ENCODE measurements at places on chromosomes 2 and 18.
A peak's percentile ranks its signal among the peaks of the same experiment; 100 is the strongest.

GRCh38 chr18:35683021-35683420, 101.5 kb downstream of the GALNT1 start:
- DNase-seq = no peak

- no peak for DNase-seq
These were observed 182.0 kb upstream of the SP5 start for GRCh38 chr2:170533156-170533555.

- no peak for DNase-seq
These were observed 11.1 kb downstream of the STAMBP start for GRCh38 chr2:73839653-73840411.

- DNase-seq = no peak
These were observed 64.1 kb downstream of the PTPN4 start for GRCh38 chr2:119823734-119824334.

GRCh38 chr2:2826209-2826551, 495.1 kb upstream of the MYT1L start:
- no peak for DNase-seq

GRCh38 chr2:212484563-212485080, 54.0 kb downstream of the ERBB4 start:
- no peak for DNase-seq

DNA sequence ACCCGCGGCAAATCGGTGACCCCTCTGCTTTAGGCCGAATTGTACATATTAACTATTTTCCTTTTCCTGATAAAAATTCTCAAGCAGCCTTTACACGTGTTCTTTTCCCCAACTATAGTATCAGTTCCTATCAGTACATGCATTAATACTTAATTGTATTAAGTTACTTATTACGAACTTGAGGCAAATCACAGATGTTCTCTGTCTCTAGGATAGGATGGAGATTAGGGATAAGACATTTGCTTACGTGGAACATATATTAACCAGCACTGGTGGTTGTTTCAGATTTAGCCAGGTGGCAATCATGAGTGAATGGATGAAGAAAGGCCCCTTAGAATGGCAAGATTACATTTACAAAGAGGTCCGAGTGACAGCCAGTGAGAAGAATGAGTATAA, 675 bp downstream of the GEMIN6 start:
- DNase-seq = no peak

GRCh38 chr2:45637440-45637839, 14.0 kb upstream of the PRKCE start:
- DNase-seq = no peak

DNA sequence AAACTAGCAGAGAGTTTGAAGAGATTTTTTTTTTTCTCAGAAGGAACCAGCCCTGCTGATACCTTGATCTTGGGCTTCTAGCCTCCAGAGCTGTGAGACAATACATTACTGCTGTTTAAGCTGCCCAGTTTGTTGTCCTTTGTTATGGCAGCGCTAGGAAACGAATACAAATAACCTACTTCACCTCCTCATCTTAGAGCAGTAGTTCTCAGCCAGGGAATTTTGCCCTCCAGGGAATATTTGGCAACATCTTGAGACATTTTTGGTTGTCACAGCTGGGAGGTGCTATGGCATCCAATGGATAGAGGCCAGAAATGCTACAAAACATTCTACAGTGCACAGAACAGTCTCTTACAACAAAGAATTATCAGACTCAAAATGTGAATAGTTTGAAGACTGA, 43.9 kb upstream of the BCL11A start:
- DNase-seq = no peak

GRCh38 chr2:168663993-168664392, 138.4 kb upstream of the NOSTRIN start:
- no peak for DNase-seq

DNA sequence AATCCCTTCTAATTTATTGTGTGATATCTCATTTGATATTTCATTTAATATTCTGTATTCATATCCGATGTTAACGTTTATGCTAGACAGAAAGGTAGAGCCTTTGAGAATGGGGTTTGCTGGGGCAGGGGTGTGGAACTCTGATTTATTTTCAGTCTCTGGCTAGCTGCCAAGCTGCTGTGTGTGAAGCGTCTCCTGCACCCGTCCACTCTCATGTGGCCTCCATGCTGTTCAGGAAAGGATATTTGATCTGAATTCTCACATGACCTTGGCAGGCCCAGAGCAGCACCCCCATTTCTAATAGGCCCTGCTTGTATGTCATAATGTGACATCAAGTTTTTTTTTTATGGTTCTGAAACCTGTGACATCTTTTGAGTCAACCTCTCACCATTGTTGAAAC, 1.6 kb downstream of the IL1R1 start:
- no peak for DNase-seq

- DNase-seq = no peak
These were observed 2.6 kb upstream of the THUMPD2 start for GRCh38 chr2:39781697-39782096.

- DNase-seq = no peak
These were observed 47.7 kb downstream of the BCL2 start for GRCh38 chr18:63271881-63272299.

- DNase-seq = no peak
These were observed 85.2 kb downstream of the EIPR1 start for GRCh38 chr2:3292416-3292815.

DNA sequence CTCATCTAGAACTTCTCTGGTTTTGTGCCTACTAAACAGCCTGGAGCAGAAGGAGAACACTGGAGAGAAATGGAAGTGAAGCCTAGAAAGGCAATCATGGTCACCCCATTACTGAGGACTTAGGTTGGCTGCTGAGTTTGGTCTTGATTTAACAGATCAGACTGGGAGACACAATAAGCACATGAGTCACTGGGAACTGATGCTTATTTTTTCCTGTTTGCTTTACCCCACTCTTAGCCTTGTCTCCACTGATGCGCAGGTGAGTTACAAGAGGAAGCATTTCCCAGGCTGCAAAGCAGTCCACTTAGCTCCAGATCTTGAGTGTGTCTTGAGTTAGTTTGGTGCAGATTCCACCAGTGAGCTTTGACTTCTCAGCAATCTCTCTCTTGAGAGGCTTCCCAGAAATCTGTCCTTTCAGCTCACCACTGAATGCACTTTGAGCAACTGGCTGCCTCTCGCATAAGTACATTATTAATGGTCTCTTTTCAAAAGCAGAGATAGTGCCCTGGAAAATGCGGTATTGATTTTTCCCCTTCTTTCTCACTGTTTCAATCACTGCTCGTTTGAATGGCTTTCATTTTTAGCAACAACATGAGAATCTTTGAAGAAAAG, 390.2 kb upstream of the SETBP1 start:
- DNase-seq = no peak

DNA sequence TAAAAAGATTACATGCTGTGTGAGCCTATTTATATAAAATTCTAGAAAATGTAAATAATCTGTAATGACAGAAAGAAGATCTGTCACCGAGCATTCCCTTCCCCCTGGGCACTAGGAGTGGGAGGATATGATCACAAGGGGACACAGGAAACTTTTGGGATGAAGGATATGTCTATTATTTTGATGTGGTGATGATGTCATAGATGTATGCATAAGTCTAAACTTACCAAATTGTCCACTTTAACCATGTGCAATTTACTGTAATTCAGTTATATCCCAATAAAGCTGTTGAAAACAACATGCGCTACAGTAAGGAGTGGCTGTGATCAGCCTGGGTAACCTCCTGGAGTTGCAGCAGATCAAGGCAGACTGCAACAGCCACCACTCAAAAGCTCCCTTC, 148.9 kb downstream of the ZBTB7C start:
- no peak for DNase-seq

DNA sequence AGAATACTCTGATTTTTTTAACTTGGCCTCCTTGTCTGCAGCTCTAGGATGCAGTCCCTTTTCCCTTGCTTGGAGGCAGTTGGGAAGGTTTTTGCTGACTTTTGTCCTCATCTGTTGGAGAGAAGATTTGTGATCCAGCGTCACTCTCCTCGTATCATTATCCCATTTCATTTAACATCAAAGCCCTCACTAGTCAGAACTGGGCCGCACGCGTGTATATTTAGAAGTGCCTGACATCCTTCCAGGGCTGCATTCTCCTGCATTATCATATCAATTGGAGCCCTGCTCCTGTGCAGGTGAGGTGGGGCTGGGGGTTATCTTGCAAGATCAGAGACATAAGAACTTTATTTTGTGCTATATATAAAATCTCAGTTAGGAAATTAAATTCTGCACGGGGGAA, 435.1 kb upstream of the HS6ST1 start:
- no peak for DNase-seq

GRCh38 chr2:24121469-24121868, 1.7 kb downstream of the PFN4 start:
- no peak for DNase-seq

- no peak for DNase-seq
These were observed 40.6 kb upstream of the CCBE1 start for GRCh38 chr18:59737776-59738300.

DNA sequence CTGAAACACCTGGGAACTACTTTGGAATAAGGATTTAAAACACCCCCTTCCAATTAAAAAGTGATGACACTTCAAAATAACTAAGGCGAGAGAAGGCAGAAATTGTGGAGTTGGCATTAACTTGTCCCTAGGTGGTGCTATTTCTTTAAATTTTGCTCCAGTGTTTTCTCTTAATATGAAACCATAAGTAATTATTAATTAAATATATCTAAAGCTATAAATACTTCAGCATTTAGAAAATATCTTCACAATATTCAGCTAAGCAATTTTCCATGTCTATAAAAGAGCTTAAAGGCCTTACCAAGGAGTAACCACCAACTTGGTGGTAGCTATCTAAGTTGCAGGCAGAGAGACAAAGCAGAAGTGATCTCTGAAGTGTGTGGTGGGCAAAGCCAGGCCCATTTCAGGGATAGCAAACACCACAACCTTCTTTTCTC, 186.8 kb upstream of the PGAP1 start:
- DNase-seq = no peak

DNA sequence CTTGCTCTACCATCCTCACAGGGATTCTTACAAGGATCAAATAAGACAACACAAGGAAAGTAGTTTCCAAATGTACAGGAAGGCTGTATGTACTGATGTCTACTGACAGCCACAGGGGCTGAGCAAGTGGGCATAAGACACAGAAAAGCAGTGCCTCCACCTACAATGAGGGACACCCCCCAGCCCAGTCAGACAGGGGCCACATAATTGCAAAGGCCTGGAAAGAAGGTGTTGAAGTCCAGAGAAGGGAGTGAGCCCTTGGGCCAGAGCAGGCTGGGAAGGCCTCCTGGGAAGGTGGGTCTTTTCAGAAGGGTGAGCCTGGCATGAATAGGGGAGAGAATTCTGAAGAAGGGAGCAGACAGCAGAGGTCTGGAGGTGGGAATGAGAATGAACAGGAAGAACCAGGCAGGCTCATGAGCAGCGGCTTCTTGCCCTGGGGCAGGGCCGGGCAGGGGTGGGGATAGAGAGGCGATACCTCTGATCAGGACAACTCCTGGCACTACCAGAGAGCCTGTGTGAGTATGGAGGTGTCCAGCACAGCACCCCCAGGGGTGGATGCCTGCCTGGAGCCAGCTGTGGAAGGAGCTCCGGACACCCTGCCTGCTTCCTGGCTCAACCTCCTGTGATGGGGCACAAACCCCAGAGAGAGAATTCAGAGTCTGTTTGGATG, 30.1 kb downstream of the HS1BP3 start:
- no peak for DNase-seq

GRCh38 chr2:139155991-139156390, 375.8 kb upstream of the NXPH2 start:
- DNase-seq = no peak

- no peak for DNase-seq
These were observed 171.9 kb downstream of the PID1 start for GRCh38 chr2:229099231-229099630.

DNA sequence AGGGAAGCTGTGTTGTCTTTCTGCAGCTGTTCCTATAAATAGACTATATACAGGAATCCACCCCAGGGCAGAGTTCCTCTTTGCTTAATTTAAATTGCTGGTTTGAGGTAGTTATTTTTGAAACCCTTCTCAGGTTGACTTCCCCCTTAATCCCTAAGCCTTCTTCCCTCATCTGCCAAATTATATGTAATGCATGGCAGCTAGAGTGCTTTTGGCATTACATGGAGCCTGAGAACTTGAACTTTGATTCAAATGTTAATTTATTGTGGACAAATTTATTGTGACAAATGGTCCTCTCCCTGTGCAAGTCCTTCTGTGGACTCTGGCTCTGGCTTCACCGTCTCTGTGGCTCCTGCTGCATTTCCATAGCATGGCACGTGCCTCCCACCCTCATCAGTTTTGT, 29.2 kb downstream of the MYO1B start:
- DNase-seq = no peak

DNA sequence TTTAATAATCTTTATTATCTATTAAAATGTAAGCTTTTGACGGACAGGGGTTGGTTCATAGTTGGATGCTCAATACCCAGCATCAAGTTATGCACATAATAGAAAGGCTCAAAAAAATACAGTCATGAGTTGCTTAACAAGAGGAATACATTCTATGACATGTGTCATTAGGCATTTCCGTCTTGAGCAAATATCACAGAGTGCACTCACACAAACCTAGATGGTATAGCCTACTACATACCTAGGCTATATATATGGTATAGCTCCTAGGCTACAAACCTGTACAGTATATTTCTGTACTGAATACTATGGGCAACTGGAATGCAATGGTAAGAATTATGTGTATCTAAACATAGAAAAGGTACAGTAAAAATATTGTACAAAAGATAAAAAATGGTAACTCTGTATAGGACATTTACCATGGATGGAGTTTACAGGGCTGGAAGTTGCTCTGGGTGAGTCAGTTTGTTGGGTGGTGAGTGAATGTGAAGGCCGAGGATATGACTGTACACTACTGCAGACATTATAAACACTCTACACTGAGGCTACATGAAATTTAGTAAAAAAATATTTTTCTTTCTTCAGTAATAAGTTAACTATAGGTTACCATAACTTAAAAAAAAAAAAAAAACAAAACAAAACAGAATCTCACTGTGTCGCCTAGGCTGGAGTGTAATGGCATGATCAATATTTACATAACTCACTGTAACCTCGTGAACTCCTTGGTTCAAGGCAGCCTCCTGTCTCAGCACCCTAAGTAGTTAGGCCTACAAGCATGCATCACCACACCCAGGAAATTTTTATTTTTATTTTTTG, 201.2 kb downstream of the NBAS start:
- no peak for DNase-seq

- DNase-seq = no peak
These were observed 263.5 kb downstream of the EPHA4 start for GRCh38 chr2:221308507-221309066.

DNA sequence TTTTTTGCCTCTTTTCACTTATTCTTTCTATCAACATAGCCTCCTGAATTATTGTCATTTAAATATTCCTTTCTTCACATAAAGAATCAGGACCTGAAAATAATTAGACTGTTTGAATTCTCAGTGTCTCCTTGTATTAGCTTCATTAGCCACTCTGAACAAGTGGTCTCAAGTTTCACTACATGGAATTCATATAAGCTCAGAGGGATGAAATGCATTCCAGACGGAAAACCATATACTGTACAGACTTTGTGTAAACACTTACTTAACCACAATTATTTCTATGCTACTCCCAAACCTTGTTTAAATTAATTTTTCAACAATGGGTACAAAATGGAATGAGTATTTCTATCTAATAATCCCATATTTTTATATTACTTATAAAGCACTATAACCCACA, 53.4 kb downstream of the CHN1 start:
- no peak for DNase-seq

- DNase-seq = no peak
These were observed 319.8 kb downstream of the RND3 start for GRCh38 chr2:150167711-150168110.

- peak; percentile 51 for DNase-seq
These were observed at the start of gene RNF144A for GRCh38 chr2:6917071-6917760. TSS of gene RNF144A (plus strand) at chr2:6917412. CDS start at chr2:6996927, 79,515 bp downstream.
